Activated CD4-positive, alpha-beta T cell treated with anti-CD3 and anti-CD28 coated beads, Interleukin-2, amount 50 U/mL, for 1 hour (primary cell): ENCODE measurements at places on chromosomes 6 and 20.

- DNase-seq, result no peak
Observed at GRCh38 chr20:57699395-57699794, 10.4 kb downstream of the PMEPA1 start.

DNA sequence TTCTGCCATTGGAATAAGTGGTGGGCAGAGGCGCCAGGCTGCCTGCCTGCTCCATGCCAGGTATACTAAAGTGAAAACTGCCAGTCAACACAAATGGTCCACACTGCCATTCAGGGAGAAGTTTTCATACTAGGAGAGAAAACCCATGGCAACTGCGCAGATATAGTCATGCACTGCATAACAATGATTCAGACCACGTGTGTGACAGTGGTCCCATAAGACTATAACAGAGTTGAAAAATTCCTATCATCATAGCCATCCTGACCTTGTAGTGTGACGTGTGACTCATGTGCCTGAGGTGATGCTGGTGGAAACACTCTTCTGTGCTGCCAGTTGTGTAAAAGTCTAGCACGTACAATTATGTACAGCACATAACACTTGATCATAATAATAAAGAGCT, 25.1 kb downstream of the ZC3H12D start:
- DNase-seq, result no peak

GRCh38 chr6:51019806-51020205, 201.1 kb downstream of the TFAP2B start:
- no peak for DNase-seq

DNA sequence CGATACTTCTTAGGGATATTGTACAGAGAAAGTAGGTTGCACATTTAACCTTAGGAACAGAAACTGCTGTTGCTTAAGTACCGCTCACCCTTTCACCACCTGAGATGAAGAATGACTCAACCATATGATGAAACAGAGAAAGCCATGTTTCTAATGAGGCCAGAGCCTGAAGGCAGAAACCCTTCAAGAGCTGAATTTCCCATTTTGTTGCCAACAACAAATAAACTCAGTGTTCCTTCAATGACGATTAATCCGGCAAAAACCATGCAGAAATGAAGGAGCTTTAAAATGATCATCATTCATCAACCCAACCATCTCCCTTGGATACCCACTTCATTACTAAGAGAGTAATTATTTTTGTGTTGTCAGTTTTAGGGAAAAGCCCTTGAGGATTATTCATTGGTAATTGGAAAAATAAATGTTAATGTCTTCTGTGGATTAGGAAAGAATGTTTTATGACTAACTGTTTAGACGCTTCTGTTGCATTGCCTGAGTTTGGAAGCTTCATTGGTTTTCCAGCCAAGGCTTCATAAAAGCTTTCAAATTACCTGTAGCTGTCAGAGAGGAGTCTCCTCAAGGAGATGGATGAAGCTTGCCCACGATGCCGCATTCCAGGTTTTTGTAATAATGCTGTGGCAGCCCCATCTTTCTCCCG, 112.1 kb upstream of the IYD start:
- DNase-seq, result no peak

- DNase-seq, result no peak
Observed at GRCh38 chr6:36717231-36717825, 19.7 kb downstream of the RAB44 start.

DNA sequence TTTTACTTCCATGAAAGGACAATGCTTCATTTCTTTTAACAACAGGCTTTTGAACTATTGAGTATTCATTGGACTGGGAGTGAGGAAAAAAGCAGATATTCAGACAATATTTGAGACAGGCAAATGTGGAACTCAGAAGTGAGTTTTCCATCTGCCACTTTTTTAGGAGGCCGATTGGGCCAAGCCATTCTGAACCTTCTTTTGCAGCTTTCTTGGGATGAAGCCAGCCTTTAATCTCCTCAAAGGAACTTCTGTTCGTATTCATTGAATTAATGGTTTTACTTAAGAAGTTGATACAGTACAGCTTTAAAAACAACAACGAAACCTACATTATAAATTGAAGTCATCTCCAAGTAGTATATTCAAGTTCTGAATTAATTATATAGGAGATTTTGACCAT, 187.1 kb upstream of the RNF217 start:
- no peak for DNase-seq

- DNase-seq, result no peak
Observed at GRCh38 chr20:17606001-17606400, 36.1 kb downstream of the DSTN start.

DNA sequence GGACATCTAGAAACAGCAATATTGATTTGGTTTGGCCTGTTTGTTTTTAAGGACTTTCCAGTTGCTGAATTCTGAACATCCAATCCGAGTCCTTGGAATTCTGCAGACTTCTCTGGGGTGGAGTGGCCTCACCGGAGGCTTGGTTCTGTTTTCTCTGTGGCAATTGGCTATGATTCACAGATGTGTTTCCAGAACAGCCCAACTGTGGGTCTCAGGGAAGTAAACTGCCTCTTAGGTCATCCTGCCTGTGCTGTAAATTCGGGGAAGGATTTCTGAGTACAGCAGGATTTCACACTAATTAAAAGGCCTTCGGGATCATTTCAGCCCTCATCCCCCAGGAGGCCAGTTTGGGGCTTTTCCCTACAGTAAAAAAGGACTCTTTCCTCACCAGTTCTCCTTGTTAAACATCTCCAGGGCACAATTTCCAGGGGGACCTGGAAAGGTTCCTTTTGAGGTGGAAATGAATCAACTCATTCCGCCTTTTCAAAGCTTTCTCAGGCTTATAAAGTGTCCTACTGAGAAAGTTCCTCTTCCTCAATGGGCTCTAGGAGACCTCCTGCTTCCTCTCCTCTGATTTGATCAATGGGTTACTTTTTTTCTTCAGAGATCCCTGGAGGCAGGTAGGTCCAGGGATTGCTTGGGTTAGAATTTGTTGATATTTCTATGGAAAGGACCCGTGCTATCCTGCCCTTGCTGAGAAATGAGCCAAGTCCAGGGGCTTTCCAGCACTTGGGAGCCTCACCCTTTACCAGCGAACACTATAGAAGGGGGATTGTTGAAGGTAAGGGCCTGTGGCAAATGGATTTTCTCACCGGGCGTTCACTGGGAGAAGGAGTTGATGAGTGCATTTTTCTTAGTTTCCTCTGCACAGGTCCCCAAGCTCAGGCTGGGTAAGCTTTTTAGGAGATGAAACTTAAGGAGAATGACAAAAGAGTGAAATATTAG, 114.6 kb downstream of the CLIC5 start:
- no peak for DNase-seq

GRCh38 chr6:170455335-170455979, 97.7 kb downstream of the PSMB1 start:
- DNase-seq, result no peak

GRCh38 chr6:23532227-23532626, 593.8 kb upstream of the NRSN1 start:
- DNase-seq, result no peak

- DNase-seq, result no peak
Observed at GRCh38 chr6:131958542-131959470, 7.6 kb upstream of the CCN2 start.

GRCh38 chr20:18615020-18615650, 27.3 kb downstream of the DTD1 start:
- DNase-seq, result no peak
